Retina (tissue), 1 donor: ENCODE measurements at places on chromosomes 16 and 17.

- DNase-seq, result no peak
These were observed 15.9 kb upstream of the C16orf95 start for GRCh38 chr16:87333101-87333500.

- DNase-seq, result peak; percentile 66
These were observed 4.6 kb upstream of the ZFHX3 start for GRCh38 chr16:73052576-73052975.

GRCh38 chr16:12417030-12417814, 386.5 kb downstream of the CPPED1 start:
- no peak for DNase-seq

DNA sequence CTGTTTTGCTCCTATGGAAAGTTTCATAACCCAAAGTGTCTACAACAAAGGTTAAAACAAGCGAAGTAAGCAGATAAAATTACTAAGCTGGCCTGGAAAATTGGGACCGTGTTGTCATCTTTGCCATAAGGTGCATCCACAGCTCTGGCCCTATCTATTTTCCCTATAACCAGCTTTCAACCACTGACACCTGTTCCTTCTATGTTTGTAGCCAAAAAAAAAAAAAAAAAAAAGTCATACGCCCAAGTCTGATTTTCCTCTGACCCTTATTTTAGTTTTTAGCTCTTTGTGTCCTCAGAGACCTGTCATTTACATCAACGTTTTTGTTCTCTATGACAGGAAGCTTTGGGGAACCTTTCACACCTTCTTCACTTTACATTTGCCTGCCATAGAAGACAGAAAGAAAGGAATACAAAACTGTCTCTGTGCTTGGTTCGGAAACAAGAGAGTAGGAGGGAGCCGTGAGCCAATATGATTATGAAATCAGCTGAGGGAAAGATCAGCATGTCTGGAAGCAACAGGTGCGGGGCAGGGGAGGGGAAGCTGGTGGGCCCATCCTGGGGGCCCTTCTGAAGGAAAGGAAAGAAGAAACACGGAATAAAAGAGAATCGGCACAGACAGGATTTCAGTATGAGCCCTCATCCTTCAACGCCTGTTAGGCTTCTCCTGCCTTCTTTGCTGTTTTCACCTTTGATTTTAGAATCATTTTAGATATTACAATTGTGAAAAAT, 8.5 kb downstream of the HS3ST3A1 start:
- no peak for DNase-seq
